ENCODE measurements at places on chromosomes 5 and 9.

DNA sequence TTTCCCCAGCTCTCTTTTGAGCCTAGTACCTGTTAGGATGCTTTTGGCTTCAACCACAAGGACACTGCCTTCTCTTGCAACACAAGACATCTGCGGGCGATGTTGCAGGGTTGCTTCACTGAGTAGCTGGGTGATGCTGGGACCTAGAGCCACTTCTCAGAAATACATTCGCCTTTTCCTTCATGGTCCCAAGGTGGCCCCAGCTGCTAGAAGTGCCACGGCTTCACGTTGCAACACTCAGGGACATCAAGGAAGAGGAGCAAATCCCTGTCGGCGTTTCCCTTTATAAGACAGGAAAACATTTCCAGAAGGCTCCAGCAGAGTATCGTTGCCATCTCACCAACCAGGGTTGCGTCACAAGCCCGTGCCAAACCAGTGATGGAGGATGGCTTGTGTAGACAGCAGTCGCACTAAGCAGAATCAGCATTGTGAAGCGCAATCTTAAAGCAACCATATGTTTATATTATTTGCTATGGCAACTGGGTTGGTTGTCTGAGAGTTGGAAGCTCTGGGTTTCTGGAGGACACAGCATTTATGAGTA lies 62.7 kb downstream of the ANKRD33B start:
- no peak for DNase-seq

DNA sequence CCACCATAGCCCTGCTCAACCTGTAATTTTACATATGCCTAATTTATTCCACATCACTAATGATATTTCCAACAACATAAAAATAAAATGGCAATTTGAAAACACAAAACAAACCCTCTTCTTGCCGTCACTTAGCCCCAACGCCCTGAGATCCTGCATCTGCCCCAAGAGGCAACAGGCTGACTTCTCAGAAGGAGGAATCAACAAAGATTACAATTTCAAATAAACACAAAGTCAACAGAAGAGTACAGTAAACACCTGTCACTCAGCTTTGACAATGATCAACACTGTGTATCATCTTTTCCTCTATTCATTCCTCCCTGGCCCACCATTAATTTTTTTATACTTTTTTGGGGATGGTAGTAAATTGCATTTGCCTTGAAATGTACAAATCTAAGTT lies 19.8 kb downstream of the EPB41L4B start:
- DNase-seq: no peak

DNA sequence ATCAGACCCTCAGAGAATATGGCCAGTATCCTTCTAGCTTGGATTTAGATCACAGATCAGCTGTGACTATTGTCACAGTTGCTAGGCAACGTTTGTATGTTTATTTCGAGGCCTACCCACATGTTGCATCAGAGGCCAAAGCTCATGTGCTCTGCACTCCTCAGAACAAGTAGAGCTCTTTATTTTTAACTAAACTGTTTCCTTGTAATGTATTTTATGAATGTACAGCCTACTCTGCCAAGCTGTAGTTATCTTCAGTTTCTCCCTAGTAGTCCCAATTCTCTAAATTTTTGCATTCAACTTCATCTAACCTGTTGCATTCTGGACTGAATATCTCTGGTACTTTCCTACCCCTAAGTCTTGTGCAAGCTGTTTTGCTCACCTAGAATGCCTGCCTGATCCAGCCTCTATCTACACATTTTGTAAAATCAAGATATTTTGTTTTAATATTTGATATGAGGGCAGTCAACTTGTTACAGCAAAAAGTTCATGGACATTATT lies 52.8 kb downstream of the CAST start:
- no peak for DNase-seq

GRCh38 chr9:126550891-126551351 lies 62.8 kb upstream of the LMX1B start:
- DNase-seq: no peak

GRCh38 chr9:129523943-129524581 lies 96.8 kb downstream of the C9orf50 start:
- DNase-seq: no peak

DNA sequence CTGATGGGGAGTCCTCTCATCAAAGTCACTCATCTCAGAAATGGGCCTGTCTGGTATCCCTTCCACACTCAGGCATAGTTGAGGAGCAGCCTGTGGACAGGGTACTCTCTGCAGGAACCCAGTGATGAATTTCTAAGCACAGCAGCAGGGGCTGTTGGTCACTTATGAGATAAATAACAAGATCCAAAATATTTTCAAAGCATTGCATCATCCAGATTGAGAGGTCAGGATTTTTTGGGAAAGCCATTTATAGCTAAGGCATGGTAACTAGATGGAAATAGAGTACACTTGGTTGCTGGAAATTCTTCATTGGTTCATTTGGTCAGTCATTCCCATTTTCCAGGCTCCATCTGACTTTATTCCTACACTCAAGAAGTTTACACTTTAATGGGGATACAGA lies 246.8 kb upstream of the RAI14 start:
- no peak for DNase-seq

DNA sequence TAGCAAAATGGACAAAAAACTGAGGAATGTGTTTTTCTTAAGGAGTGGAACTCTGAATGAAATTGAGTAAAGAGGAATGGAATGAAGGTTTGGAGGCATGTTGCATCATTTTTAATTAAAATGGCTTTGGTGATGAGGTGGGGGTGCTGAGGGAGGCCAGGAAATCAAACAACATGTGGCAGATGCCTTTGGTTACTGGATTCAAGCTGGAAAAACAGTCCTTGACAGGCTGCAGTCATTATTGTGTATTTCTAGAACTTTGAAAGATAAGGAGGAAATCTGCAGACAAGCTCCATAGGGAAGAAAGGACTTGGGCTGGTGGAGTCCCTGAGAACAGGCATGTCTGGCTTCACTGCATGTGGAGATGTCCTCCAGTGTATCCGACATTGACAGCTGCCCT lies 203.5 kb upstream of the HAPLN1 start:
- no peak for DNase-seq

DNA sequence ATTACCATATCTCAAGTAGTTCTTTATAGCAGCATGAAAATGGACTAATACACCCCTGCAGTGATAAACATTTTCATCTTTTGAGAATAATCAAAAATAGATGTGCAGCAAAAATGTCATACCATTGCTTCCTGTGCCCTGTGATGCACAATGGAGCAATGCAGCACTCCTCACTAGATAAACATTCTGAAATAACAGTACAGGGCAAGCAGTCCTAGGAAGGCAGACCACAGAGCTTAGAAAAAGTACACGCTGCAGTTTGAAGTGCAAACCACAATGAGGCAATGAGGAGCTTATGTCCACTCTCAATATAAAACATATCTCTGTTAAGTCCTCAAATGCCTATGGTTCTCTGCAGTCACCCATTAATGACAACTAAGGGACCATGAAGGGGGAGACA lies 367.6 kb downstream of the PDE4D start:
- no peak for DNase-seq

DNA sequence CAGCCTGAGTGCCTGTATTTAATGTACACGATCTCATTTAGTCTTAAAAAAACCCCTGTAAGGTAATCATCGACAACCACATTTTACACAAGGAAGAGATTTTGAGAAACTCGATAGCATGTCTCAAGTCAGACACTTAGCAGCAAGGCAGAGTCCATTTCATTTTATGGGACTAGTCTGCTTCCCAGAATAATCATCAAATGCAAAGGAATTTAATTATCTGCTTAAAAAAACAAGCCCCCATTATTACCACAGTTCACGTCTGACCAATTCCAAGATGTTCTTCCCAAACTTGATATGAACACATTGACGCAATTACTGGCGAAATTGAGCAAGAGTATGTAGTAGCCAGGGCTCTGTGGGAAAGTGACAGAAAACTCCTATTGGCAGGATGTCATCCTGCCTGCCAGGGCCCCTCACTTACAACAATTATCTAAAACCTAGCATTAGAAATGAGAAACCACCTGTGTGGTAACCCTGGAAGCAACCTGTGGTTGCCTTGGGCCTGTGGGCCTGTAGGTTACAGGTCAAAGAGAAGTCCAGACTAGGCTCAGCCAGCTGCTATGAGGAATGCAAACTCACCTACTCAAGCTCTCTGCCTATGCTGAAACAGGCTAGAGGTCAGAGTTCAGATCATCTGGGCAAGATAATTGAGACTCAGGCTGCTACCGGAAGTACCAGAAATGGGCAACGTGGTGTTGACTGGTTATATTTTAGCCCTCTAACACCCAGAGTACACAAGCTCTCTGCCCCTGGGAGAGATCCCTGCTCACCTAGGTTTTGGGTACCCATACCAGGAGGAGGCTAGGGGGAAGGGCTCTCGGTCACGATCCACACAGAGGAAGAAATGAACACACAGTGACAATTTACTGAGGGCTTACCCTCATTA lies 1.6 kb downstream of the B4GALT1 start:
- DNase-seq: no peak

DNA sequence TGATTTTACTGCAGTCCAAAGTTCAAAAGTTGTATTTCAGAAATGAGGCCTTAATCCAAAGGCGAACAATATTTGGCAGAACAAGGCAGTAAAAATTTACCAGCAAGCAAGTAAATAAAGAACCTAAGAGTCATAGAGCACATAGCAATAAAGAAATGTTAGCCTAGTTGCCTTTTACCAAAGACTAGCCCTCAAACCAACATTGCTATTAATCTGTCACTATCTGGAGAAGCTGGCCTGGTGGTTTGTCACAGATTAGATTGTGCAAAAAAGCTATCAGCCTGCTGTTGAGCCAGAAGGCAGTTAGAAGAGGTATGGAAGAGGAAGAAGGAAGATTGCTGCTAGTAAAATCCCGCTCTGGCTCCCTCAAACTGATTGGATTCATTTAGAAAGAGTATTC lies 304.7 kb upstream of the KLF4 start:
- no peak for DNase-seq

- no peak for DNase-seq
These were observed 26.8 kb upstream of the NAA35 start for GRCh38 chr9:85914108-85914507.

- peak; percentile 6 for DNase-seq
These were observed 717 bp upstream of the IQGAP2 start for GRCh38 chr5:76402251-76402885.

DNA sequence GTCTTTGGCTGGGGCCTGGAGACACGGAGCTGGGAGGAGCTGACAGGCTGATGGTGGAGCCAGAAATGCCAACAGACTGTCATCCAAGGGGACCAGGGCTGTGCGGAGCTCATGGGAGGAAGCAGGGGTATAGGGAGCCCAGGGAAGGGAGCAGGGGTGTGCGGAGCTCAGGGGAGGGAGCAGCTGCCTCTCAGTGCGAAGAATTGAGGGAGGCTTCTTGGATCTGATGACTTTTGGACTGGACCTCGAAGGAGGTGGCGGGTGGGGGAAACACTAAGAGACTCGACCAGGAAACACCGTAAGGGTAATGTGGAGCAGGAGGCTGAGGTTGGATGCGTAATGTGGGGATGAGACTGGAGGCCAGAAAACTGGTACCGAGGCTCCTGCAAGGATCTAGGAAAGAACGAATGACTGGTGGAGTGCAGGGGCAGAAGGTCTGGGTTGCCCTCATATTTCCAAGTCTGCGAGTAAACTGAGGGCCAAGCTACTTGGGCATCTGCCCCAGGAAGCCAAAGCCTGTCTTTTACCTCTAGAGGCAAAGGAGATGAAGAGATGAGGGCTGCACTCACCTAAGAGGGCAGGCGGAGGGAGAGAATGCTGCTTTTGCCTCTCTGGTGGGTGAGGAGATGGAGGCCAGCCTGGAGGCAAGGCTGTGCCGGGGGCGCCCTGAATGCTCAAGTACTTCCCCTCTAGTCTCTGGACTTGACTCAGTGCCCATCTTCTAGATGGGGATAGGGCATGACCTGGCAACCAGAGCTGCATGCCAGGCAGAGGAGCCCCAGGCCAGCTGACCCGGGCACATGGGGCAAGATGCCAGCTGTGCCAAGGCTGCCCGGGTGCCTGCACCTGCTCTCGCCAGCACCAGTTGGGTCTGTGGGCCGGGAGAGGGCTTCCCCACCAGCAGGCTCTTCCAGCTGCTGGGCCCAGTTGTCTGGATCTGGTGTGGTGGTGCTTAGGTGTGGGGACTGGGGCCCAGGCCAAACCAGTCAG lies 2.3 kb downstream of the PTGS1 start:
- DNase-seq: no peak

GRCh38 chr5:18792145-18792544 lies 1157.9 kb downstream of the TAF11L14 start:
- DNase-seq: no peak

DNA sequence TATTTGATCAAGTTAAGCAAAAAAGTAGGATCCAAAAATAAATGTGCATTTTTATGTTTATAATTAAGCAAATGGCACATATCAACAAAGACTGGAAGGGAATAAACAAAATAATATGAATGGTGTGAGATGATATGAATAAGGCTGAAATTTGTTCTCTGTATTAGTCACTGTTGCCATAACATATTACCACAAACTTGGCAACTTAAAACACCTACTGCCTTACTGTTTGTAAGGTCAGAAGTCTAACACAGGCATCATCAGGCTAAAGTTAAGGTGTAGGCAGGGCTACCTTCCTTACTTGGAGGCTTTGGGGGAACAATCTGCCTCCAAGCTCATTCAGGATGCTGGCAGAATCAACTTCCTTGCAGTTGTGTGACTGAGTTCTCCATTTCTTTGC lies 19.3 kb downstream of the PGGT1B start:
- DNase-seq: no peak

DNA sequence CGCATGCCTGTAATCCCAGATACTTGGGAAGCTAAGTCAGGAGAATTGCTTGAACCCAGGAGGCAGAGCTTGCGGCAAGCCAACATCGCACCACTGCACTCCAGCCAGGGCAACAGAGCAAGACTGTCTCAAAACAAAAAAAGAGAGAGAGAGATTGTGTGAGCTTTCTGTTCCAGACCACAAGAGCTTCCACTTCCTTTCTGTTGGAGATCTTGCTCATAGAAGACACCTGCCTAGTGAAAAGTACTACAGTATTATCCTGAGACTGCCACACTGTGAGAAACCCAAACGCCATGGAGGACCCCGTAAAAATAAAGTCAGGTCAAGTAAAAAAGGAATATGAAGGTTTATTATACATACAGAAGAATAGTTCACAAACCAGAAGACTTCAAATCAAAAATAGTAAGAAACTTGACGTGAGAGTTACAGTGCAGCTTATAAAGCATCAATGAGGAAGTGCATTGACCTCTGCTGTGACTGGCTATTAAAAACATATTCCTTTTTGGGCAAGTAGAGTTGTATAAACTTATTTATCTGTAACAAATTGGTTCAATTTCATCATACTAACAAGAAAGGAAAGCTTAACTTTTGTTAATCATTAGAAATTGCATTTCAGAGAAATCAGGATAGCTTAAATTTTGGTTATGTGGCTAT lies 4.3 kb upstream of the EMB start:
- DNase-seq: no peak
